ENCODE measurements at places on chromosomes 2 and 18.

DNA sequence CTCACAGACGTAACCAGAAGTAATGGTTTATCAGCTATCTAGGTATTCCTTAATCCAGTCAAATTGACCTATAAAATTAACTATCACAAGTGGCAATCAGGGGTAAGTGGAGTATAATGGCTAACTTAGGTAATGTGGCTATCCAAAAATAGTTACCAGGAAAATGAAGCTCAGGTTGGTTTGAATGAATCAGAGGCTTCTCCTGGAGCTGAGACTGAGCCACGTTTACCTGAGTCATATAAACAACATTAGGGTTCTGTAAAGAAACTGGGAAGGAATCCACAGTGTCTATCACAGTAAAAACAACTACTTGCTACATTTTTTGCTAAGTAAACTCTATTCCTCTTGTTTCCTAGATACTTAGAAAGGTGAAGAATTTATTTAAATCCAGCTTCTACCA, 236.0 kb upstream of the SPHKAP start:
- no peak for DNase-seq

DNA sequence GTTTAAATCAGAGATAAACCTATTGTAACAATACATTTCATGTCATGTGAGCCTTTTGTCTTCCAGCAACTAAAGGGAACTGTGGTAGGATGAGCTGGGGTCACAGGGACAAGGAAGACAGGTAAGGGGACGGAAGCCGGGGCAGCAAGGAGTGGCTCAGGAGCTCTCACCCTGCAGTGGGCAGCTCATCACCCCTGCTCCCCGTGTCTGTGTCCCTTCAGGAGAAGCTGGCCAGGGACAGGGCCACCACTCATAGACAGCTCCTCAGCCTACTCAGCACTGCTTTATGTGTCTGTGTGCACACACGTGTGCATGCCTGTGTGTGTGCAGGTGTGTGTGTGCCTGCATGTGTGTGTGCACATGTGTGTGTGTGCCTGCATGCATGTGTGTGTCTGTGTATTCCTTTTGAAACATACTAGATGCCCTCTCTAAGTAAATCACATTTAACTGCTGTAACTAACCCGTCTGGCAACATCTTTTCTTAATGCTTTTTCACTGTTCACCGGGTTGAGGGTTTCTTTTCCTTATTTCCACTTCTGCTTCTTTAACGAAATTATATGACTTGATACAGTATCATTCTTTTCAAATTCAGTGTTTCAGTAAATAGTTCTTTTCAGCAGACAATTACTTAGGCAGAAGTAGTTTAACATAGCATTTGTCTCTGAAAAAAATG, 44.2 kb downstream of the LRRFIP1 start:
- DNase-seq, result no peak

GRCh38 chr2:105757433-105757832, 12.7 kb downstream of the NCK2 start:
- DNase-seq, result no peak

GRCh38 chr2:131801210-131801744, 273.6 kb downstream of the CCDC74A start:
- DNase-seq, result no peak

GRCh38 chr2:47007223-47007825, 91.7 kb upstream of the MCFD2 start:
- DNase-seq, result no peak

GRCh38 chr2:65775839-65776238, 343.4 kb upstream of the SPRED2 start:
- DNase-seq, result no peak

DNA sequence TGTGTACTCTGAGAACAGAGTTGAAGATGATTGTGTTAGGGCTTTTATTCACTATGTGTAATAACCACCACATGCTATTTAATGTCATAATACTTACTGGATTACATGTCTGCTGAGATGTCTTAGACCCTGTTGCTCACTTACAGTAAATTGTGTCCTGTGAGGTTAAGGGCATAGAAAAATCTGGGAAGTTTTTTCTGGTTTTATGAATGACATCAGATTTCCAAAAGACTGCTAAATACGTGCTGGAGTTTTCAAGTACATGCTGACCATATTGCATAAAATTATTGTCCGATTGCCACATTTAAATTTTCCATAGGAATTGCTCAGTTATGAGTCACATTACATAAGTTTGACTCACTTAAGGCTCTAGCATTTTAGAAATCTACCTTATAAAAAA, 96.7 kb upstream of the COL5A2 start:
- no peak for DNase-seq

DNA sequence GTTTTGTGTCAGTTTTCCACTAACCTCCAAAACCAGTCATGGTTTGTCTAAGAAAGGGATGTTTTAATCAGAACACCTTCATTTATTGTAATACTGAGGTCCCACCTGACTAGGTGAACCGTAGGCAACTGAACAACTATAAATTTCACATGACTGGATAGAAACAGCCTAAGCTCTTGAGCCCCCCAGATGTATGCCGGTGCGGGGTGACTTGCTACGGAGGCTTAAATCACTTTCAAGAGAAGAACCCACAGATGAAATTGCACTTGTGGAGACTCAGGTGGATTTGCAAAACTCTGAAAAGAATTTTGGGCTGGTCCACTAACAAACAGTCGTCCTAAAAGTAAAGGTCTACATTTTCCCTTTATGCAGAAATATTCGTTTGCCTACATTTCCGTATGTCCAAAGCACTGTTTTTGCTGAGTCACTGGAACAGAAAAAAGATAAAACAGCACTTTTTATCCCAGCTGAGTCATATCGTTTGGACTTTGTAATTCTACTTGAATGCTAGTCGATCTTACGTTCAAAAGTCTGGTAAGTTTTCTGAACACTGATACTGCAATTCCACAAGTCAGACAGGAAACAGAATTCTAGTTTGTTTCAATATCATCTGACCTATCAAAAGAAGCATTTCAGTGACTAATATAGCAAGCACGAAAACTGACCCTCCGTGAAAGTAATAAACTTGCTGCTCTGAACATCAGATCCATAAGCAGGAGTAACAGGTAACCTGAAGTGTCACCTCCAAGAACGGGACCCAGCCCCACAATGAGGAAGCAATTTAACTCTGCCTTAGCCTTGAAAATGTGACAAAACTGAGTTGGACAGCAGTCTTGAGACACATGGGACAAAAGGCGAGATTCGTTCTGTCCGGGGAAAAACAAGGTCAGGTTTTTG, 18.1 kb downstream of the ZNF516 start:
- no peak for DNase-seq

- DNase-seq, result no peak
Measured at GRCh38 chr2:1731447-1731962, 12.8 kb downstream of the PXDN start.

- no peak for DNase-seq
Measured at GRCh38 chr2:204407204-204408014, 137.9 kb upstream of the PARD3B start.

- no peak for DNase-seq
Measured at GRCh38 chr2:33492399-33493134, 16.1 kb downstream of the RASGRP3 start.

- no peak for DNase-seq
Measured at GRCh38 chr18:63879709-63880108, 7.8 kb upstream of the SERPINB2 start.

DNA sequence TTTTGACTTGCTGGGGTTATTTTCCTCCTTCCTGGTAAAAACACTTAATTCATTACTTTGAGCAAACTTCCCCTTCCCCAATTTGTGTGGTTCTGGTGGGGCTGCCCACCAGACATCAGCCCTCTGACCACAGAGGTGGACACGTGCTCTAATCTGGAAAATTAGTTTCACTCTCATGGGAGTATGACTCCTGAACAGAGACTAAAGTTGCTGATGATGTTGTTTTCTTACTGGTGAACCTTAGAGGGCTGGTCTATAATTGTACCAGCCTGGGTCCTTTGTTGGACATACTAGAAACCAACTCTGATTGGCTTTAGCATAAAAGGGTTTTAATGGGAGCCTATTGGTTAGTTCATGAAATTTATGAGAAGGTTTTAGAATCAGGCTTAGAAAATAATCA, 54.1 kb upstream of the ACYP2 start:
- no peak for DNase-seq

DNA sequence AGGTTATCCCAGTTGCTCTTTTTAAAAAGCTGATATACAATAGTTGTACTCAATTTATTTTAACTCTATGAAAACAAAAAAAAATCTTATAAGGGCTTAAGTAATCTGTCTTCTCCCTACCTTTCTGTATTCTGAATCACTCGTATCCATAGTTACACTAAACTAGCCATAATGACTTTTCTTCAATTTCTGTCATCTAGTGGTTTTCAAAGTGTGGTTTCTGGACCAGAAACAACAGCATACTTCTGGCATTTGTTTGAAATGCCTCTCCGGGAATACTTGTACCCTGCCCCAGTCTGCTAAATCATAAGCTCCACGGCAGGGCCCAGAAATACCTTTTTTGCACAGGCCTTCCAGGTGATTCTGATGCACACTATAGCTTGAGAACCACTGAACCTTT, 253.6 kb downstream of the LRRTM4 start:
- DNase-seq, result no peak

DNA sequence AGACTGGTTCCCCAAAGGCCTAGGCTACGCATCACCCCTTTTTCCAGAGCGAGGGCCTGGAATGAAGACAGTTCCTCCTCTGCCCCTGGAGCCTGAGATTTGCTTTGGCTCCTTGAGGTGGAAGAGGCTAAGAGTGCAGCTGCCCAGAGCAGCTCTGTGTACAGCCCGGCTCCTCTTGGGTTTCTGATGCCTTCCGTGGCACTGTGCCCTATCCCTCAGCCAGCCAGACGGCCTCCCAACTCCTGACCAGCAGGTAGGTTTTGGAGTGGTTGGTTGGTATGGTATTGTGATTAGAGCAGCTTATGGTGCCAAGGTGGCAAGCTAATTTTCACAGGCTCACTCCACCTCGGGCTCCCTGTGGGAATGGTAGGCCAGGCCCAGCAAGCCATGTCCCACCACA, 112.2 kb downstream of the TANC1 start:
- DNase-seq, result no peak

GRCh38 chr2:143513081-143513480, 383.9 kb downstream of the ARHGAP15 start:
- no peak for DNase-seq

DNA sequence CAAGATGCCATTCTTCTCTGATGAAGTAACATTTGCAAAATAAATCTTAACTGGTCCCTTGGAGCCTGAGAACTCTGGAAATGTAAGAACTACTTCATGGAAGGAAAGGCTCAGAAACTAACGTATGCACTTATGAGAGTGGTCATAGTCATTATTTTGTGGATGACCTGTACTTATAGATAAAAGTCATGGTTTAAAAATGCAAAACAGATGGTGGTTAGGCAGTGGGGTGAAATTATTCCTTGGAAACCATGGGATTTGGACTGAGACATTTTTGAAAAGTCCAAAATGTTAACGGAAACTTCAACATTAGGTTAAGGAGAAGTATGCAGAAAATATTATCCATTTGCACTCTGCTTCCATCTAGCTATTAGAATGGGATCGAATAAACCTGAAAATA, 223.0 kb downstream of the ICOS start:
- DNase-seq, result no peak

DNA sequence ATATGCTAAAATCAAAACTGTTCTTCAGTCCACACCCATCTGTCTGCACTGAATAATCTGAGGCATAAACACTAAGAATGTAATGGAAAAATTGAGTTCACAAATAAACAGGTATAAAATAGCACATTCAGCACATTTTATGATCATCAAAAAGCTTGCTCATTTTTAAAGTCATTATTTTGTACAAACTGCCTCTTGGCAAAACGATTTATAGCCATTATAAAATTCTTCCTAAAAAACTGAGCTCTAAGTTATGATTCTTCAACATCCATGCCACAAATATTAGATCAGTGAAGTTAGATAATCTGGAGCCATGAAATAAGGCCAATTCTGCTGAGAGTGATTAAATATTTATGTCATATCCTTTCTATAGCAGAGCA, 233.5 kb downstream of the DYM start:
- DNase-seq, result no peak

GRCh38 chr2:30920511-30920910, 113.3 kb upstream of the CAPN13 start:
- DNase-seq, result no peak

- peak; percentile 44 for DNase-seq
Measured at GRCh38 chr2:16656784-16657391, 8.7 kb downstream of the CYRIA start.

- no peak for DNase-seq
Measured at GRCh38 chr2:140639628-140640027, 1491.2 kb downstream of the LRP1B start.

- DNase-seq, result no peak
Measured at GRCh38 chr2:193627927-193628272, 1433.2 kb upstream of the TMEFF2 start.

DNA sequence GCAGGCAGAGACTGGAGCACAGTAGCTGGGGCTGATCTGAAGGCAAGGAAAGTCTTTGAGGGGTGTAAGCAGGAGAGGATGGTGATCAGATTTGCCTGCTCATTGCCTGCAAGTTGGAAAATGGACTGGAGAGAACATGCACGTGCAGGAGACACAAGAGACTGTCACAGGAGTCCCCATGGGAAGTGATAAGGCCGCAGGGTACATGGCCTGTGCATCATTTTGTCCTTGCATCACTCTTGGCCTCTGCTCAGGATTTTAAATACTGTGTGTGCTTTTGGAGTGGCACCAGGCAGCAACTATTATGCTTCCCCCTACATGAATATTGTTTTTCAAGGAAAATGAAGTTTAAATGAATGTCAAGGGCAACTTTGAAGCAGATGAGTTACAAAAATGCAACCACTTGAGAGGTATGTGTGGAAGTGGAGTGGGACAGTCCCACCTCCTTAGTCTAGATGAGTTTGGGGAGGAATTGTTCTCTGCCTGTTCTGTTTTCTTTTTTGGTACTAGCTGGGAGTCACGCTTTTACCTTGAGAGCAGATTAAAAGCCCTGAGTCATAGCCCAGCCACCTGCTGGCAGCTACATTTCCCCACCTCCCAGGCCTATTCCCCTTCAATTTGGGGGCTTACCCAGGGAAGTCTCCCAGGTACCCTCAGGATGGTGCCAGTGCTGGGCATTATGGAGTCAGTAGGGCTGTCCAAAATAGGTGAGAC, 19.3 kb downstream of the MAPK4 start:
- no peak for DNase-seq

GRCh38 chr18:12046751-12047335, 46.8 kb upstream of the ANKRD62 start:
- DNase-seq, result no peak

GRCh38 chr18:71020342-71021029, 731.6 kb downstream of the SOCS6 start:
- DNase-seq, result no peak

DNA sequence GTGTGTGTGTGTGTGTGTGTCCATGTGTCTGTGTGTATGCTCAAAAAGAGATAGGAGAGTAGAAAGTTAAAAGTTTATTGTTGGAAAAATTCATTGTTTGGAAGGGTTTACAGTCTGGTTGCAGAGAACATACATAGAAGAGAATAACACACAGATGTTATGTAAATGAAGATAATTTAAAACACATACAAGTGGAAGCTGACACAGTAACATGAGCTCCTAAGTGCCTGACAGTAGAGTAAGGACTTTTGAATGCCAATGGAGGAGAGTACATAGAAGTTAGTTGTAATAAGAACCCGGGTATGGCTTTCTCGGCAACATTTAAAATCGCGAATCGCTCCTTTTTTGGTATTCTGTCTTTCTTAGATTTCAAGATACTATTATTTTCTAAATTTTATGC, 137.0 kb upstream of the FANCL start:
- DNase-seq, result no peak
